Fibroblast of lung (primary cell): ENCODE measurements at places on chromosomes 4 and X.

DNA sequence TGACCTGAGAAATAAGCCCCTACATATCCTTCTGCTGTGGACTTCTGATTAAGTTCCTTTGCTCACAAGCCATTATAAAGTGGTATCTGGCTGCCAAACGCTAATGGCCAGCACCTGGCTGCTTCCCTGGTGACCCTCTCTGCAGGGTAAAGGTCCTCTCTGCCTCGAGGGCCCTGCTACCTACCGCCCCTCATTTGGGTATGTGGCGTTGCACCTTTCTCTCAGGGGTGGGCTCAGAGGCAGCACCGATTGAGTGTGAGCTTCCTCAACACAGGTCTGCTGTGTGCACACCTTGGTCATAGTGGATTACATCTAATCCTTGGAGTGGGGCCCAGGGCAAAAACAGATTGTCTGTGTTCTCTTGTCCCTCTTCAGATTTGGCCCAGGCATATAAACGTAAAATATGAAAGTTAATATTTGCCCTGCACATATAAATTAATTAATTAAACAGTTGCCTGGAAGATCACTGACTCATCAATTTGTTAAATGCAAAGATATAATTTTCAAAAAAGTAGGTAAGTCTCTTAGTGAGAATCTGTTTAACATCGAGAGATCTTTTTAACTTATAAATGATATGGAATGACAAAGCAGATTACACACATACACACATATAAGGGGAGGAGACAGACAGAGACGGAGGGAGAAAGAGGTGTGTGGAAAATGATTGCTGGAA, 174.5 kb upstream of the SMIM31 start:
- no peak for DNase-seq

DNA sequence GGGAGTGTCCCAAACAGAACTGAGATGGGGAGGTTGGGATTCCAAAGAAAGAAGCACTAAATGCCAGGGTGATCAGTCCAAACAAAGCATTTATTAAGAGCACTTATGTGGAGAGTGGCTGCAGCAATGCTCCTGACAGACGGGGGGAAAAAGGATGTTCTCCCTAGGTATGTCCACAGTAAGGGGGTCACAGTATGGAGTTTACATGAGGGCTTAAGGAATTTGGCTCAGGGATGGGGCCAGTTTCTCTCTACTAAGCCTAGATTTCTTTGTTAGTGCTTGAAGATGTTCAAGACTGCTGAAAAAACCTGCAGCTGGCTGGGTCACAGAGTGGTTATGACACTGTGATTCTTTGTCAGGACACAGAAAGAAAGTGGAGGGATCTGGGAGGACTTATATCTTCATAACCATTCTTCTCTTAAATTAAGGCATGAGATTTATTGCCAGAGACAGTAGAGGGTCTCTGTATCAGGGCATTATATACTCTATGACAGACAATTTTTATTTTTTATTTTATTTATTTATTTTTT, 1468.0 kb downstream of the C4orf33 start:
- DNase-seq: no peak

GRCh38 chrX:36575670-36576069, 432.5 kb upstream of the FAM47C start:
- DNase-seq: no peak

DNA sequence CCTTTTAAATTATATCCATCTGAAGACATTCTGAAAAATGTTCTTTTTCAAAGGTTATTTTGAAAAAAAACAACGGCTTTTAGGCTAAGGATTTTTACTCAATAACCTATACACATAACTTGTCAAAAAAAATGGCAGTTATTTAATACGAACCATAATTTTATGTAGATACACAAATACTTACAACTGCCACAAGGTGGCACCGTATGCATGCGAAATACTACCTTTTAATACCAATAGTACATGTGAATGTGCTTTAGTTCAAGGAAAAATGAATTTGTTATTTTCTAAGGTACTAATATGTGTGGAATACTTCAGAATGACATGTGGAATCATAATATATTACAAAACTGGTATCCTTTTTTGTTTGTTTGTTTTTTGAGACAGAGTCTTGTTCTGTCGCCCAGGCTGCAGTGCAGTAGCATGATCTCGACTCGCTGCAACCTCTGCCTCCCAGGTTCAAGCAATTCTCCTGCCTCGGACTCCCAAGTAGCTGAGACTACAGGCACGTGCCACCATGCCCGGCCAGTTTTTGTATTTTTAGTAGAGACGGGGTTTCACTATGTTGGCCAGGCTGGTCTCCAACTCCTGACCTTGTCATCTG, 4.6 kb upstream of the MAD2L1 start:
- DNase-seq: peak; percentile 60

GRCh38 chr4:141686146-141686775, 49.9 kb downstream of the IL15 start:
- peak; percentile 59 for DNase-seq

GRCh38 chrX:109264878-109265277, 217.0 kb downstream of the GUCY2F start:
- DNase-seq: no peak

- DNase-seq: no peak
Measured at GRCh38 chr4:185773419-185773818, 38.6 kb downstream of the SORBS2 start.

DNA sequence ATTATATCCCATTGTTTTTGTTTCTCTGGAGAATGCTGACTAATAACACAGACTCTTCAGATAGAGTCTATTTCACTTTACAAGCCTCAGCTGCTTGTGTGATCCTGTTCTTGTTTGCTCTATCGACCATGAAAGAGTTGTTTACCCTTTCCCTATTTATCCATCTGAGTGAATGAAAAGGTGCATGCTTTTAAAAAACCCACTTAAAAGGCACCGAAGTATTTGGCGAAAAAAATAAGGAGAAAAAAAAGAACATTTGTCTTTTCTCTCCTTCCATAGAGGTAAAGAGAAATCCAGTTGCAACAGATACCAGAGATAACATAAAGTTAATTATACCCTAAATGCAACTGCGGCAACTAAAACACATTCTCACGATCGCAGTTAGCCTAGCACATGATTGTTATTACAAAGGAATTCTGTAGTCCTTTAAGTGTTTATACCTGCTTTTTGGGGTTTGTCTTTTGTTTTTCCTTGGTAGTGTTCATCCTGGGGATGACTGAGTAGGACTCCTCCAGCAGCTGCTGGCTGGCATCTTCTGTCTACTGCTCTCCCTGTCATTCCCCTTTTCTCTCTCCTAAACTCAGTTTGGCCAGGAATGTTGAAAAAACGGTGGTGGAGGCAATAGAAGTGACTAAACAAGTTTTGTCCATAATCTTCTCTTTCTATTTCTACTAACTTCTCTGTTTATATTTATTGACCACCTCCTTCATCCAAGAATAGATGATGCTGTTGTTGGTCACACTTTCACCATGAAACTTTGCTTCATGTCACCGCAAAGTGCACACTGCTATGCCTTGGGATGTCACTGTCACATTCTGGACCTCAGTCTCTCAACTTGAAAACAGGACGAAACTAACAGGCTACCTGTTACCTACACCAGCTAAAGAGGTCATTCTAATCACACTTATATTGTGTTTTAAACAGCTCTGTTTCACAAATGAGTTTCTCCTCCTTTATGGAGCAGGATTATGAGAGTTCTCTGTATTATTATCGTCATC, 41.9 kb upstream of the FRAS1 start:
- no peak for DNase-seq

- DNase-seq: no peak
Measured at GRCh38 chr4:6504900-6505496, 32.6 kb upstream of the PPP2R2C start.

- peak; percentile 99 for DNase-seq
Measured at GRCh38 chr4:26326791-26327190, 6.0 kb downstream of the RBPJ start.

GRCh38 chrX:1354036-1355019, 17.7 kb downstream of the IL3RA start:
- DNase-seq: no peak

GRCh38 chr4:163063891-163064290, 102.8 kb downstream of the NAF1 start:
- DNase-seq: no peak

GRCh38 chrX:16215660-16216059, 48.4 kb downstream of the MAGEB17 start:
- no peak for DNase-seq

DNA sequence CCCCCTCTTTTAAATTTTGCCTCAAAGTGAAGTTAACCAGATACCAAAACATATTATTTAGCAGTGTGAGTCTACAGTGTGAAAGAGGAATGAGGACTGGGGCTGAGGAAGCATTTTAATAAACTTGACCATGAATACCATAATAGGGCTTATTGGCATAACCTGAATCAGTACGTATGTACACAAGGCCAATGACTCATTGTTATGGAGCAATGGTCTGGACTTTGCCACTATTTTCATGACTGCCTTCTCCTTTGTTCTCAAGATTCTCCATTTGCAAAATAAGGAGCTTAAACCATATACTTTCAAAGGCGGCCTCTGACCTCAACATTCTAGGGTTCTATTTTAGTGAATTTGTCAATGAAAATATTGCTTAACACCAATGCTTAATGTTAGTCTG, 102.8 kb upstream of the OR13H1 start:
- no peak for DNase-seq

GRCh38 chr4:150079081-150079581, 886 bp downstream of the DCLK2 start:
- peak; percentile 46 for DNase-seq
